Kidney epithelial cell (primary cell): ENCODE measurements at places on chromosomes 12 and 14.

GRCh38 chr12:45051572-45052125 lies 750 bp upstream of the DBX2 start:
- DNase-seq, result no peak

- DNase-seq, result no peak
These were observed 35.9 kb downstream of the CD9 start for GRCh38 chr12:6235906-6236640.

- DNase-seq, result no peak
These were observed 76.5 kb downstream of the WNK1 start for GRCh38 chr12:828726-829395.

DNA sequence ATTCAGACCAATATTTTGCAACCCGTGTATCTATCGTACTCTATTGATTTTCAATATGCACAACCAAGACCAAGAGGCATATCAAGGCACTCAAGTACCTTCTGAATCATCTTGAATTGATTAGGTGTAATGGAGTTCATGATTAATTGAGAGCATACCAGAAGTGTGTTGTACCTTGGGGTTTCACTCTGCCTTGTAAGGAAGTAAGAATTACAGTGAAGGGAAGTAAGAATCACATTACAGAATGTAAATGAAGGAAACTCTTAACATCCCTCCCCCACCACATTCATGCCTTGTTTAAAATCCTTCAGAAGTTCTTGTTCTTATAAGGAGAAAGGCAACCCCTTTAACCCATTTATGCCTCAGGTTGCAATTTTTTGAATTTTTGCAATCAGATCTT lies 5.4 kb upstream of the MGAT4C start:
- no peak for DNase-seq

DNA sequence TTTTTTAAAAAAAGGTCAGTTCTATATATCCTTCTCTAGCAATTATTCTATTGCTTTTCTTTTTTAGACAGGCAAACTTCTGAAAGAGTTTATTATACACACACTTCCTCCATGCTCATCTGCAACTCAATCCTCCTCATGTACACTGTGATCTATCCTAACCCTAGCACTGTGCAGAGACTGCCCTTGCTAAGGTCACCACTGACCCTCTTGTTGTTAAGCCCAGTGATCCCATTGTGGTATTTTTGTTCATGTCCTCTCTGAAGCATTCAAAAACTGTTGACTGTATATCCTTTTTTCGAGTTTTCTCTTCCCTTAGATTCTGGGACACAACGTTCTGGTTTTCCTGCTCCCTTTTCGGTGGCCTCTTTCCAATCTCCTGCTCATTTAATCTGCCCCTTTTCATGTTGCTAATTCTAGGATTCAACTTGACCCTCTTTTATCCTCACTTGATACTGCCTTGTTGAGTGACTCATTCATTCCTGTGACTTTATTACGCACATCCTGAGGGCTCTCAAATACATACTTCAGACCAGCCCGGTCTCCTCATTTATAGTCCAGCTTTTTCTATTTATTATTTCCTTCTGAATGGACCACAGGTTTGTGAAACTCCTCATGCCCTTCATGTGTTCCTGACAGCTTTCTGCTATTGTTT lies 53.9 kb upstream of the PTPRB start:
- no peak for DNase-seq

DNA sequence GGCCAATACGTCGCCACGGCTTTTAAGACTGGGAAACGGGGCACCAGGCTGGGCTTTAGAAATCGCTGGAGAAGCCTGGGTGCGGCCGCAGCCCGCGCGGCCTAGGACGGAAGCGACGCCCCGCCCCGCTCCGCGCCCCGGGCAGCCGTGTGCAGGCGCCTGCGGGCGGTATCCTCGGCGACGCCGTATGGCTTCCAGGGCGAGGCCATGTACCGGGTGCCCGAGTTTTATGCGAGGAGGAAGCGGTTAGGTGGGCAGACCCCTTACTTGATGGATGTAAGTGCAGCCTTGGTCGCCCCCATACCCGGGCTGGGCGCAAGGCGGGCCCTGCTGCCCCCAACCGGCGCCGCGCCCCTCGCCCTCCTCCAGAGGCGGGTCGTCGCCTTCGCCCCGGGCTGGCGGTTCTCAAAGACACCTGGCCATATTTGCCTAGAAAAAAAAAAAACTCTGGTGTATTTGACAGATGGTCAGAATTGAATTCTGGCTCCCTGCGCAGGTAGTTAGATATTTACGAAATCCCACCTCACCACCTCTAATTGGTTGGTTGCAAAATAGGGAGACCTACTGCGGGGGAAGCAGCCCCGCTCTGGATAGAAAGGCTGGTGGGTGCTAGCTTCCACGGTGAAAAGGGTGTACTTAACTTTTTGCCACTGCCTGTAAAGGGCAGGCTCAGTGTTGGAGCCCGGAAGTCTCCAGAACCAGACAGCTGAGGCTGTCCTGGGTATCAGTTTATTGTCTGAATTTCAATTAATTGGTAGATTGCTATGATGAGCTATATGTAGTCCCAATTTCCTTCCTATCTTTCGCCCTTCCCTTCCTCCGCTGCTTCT lies at the start of gene PPP1R36:
Gene PPP1R36, plus strand, starts transcription at position 171 of the 830 bp plus-strand sequence. Its CDS starts 37 bp downstream, at position 208.
- DNase-seq, result no peak

DNA sequence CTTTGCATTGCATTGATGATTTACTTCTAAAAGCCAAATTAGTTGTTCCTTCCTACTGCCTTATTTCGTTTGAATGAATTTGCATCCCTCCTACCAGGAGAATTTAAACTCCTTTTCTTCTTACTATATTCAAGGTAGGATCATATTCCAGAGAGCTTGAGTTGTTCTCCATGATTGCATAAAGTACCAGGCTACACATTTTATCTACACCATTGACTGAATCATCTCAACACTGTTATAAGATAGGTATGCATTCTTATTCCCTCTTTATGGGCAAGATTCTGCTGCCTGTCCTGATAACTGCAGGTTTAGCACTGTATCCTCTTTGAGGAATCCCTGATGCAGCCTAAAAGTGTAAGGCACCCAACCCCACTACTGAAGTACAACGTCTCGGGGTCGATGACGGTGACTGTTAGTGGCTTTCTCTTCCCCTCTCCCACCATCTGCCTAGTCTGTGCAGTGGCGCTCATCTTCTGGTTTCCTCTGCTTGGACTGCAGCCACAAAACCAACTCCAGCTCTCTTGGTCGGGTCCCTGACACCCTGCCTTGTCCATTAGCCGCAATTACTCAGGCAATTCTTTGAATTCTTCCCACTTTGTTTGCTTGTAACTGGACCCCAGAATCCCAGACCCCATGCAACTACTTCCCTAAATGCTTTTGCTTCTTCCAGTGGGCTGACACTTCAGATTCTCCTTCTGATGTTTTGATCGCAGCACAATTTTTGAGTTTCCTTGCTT lies 44.4 kb upstream of the STXBP6 start:
- DNase-seq, result no peak

DNA sequence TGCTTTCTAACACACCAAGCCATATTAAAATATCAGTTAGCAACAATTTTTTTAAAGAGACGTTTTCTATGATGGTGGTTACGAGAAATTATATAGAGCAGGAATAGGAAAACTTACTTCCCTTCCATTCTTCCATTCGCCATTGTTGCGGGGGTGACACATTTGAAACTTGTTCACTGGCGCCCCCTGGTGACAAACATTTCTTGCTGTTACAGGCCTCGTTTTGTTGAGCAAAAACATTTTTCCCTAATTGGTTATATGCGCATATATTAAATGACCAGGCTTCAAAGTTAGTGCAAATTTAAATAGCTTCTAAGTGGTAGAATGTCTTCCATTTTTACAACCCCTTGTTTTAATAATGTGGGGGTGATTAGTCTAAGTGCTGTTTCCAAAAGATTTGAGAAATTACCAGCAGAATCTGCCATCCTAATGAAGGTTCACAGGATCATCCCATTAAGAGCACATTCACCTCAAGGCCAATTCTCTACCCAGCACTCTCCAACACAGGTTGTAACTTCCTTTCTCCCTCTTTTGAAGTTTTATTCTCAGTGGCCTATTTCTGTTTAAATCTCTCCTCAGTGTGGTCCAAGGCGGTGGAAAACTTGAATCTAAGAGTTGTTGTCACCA lies 1124.7 kb downstream of the FLRT2 start:
- no peak for DNase-seq

- DNase-seq, result no peak
These were observed 155.3 kb downstream of the PDE3A start for GRCh38 chr12:20523658-20524057.

GRCh38 chr12:27919671-27920235 lies 52.8 kb downstream of the PTHLH start:
- DNase-seq, result no peak

- DNase-seq, result no peak
These were observed 404.3 kb downstream of the NPAS3 start for GRCh38 chr14:33343016-33343415.

DNA sequence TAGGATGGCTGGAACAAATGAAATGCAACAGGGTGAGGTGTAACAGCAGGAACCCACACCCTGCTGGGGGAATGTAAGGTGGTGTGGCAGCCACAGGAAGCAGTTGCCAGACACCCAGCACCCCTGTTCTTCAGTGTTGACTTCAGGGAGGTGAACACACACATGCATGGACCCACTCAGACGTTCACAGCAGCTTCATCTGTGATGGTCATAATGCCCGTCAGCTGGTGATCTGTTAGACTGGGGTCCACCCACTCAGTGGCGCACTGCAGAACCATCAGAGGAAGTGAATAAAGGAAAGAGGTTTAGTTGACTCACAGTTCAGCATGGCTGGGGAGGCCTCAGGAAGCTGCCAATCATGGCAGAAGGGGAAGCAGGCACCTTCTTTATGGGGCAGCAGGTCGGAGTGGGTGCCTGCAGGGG lies 22.7 kb upstream of the TEX22 start:
- no peak for DNase-seq

DNA sequence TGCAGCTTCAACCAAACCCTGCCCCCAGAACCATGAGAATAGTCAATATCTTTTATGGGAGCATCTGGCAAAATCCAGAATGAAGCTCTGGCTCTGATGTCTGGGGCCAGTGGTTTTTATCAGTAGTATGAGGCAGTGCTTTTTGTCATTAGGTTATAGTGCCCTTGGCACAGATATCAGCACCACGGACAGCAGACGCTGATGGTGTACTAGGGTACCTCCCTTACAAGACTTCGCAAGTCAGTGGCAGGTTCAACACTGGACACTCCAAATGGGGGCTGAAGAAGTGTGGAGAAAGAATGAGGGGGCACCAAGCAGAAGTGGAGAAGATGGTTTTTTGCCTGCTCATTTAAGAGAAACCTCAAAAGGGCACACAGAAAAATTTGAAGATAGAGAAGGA lies 68.2 kb upstream of the E2F7 start:
- no peak for DNase-seq

DNA sequence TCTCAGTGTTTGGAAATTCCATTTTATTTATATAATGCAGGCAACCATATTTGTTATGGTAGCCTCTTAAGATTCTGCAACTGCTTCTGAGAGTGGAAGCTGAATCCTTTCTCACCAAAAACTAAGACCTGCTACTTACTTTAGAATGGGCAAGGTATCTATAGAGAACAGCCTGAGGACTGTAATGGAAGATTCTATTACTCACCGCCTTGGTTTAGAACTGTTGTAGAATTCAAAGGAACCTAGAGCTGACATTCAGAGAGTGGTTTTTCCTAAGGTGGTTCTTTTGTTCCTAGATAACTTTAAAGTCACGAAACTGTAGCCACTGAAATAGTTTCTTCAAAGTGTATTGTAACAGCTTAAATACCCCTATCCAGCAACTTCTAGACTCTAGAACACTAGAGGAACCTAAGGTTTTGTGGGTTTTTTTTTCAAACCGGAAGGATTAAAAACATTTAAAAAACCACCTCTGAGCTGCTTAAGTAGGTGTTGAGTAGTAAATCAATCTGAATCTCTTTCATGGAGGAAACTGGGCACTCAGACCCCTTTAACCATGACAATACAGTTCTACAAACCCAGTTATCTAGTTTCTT lies 4.2 kb downstream of the TDP1 start:
- no peak for DNase-seq

DNA sequence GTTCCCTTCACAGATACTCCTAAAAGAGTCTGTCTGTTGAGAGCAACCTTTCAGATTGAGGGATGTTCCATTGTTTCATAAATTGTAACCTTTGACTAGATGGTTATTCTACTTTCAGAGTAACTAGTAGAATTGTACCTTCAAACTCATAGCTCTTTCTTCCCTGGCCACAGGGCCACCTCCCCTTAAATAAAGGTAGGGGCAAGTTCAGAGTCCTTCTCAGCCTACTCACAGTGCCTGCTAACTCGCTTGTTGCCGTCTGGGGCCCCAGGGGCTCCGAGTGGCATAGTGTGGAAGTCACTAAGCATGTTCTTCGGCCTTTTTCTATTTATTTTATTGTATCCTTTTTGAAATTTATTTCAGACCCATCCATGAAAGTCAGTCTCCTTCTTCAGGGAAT lies 250.4 kb downstream of the ALX1 start:
- no peak for DNase-seq

DNA sequence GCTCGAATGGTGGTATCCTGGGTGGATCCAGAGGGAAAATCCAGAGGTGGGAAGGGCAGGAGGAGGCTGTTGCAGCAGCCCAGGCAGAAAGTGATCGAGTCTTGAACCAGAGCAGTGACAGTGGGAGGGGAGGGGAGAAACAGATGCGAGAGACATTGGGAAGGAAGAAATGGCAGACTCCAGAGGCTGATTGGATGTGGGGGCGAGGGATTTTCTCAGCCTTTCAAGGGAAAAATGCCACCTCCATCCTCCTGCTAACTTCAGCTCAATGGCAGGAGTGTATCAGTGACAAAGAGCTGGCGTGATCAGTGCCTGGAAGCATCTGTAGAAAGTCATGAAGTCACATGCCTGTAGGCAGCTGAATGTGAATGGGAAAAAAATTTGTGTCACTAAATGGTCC lies 38.6 kb upstream of the NRXN3 start:
- no peak for DNase-seq

DNA sequence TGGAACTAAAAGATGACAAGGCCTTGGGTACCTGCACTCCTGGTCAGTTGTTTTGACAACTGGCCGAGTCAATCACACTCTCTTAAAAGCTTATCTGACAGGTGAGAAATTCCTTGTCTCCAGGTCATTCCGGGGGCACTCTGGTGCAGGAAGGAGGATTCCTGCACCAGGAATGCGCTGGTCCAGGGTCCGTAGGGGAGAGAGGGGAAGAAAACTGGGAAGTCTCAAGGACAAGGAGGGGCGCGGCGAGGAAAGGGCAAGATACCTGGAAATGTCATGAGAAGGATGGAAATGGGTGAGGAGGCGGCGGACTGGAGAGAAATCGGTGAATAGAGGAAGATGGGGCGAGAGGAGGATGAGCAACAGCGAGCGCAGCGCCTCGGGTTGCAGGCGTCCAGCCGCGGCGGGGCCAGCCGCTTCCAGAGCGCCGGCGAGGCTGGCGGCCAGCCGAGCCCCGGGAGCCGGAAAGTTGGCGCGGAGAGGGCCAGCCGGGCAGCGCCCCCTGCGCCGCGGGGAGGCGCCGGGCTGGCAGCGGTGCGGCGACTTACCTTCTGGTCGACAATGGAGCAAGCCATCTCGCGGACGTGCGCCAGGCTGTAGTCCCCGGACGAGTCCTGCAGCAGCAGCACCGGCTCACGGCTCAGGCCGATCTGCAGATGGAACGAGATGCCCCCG lies 809 bp downstream of the PRKD1 start:
- DNase-seq, result no peak
